ENCODE measurements at places on chromosomes 12 and 14.
A peak's percentile ranks its signal among the peaks of the same experiment; 100 is the strongest.

DNA sequence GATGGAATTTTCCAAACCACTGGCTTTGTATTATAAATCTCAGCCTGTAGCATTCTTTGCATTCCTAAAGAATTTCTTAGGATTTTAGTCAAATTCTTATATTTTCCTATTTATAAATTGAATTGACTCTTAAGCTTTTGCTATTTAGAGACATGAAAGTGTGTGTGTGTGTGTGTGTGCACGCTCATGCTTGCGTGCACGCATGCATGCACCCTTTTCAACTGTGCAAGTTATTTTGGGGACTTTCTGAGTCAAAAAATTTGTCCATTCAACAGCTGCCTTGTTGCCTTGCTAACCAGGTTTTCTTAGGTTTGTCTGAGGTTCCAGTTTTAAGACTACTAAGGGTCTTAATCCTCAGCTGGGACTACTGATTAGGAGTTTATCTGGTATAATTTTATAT lies 42.6 kb downstream of the GPATCH2L start:
- DNase-seq: no peak

GRCh38 chr12:79637093-79637492 lies 53.7 kb downstream of the PAWR start:
- no peak for DNase-seq

DNA sequence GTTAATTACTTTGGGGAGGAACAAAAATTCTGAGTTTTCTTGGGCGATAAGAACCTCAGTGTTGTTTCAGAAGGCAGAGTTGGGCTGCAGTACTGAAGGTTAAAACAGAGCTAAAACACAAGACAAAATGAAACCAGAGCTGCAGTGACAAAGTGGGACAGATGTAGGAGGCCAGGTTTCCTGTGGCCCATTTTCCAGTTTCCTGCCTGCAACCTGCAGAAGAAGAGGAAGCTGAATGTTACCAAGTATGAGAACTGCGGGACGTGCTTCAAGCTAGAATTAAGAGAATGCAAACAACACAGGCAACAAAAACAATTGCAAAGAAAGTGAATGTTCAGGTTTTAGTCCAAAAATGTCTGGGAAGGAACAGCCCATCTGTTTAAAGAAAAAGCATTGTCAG lies 17.8 kb downstream of the ELK3 start:
- DNase-seq: no peak

- DNase-seq: peak; percentile 81
Measured at GRCh38 chr14:92463141-92463540, 50.4 kb upstream of the RIN3 start.

GRCh38 chr12:46108721-46109120 lies 118.3 kb upstream of the SCAF11 start:
- DNase-seq: no peak

GRCh38 chr12:7127916-7128626 lies 618 bp downstream of the RBP5 start:
- no peak for DNase-seq

DNA sequence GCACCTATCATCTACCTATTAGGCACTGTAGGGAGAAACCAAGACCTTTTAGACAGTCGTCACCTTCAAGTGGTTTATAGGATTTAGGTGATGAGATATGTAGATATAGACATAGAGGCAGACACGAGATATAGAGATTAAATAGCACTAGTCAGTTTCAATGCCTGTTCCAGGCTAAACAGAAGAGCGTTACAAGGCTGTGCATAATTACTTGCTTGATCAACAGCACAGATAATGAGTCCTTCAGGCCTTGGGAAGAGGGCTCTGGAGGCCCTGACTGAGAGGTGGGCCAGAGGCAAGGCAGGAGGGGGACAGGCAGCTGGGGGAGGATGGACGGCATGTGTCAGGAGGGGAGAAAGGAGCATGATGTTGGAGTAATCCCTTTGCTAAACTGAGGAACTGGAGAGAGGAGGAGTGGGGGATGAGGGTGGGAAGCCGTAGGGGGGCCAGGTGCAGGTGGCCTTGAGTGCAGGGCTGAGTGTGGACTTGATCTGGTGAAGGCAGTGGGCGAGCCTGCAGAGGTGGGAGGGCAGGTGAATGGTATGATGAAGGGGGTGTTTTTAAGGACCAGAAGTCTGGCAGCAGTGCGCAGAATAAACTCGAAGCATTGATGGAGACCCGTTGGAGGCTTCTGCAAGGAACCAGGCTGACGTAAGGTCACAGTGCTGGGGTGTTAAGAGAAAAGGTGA lies 43.9 kb upstream of the ATP23 start:
- no peak for DNase-seq

DNA sequence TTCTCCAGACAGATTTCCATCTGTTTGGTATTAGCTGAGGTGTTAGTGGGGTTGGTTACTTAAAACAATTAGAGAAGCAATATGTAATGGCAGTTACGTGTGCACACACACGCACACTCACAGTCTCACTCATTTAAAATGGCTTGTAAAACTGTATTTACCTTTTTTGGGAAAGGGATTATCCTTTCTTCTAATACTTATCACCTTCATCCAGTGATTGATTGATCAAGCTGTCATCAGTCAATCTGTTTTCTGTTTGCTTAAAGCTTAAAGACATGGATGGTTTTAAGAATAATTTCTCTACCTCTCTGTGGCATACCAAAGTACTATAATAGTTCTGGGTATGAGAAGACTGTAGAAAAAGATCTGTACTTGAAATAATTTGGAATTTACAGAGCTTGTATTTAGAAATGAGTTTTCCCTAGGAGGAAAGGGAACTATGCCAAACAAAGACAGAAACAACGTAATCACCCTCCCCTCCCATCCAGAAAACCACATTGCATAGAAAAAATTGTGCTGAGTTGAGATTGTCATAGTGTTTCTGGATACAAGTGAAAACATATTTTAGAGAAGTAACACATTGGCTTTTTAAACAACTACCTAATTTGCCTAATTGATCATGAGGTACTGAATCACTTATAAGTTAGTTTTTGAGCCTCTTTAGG lies 455.8 kb downstream of the PCNX1 start:
- no peak for DNase-seq

DNA sequence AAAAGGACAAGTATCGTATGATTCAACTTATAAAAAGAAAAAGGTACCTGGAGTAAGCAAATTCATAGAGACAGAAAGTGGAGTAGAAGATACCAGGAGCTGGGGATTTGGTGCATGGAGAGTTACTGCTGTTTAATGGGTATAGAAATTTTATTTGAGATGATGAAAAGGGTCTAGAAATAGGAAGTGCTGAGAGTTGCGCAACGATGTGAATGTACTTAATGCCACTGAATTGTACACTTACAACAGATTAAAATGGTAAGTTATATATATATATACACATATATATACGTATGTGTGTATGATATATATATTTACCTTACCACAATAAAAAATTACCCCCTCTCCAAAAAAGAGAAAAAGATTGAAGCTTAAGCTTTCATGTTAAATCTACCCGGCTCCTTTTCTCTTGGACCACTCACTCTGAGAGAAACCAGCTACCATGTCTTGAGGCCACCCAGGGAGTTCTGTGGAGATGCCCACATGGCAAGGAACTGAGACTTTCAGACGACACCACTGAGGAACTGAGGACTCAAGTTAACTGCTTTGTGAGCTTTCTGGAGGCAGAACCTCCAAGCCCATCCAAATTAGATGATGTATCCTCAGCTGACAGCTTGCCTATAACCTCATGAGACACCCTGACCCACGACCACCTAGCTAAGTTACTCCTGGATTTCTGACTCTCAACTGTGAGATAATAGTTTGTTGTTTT lies 130.0 kb upstream of the BTG1 start:
- DNase-seq: no peak

GRCh38 chr12:127809275-127809674 lies 457.7 kb upstream of the TMEM132C start:
- no peak for DNase-seq

DNA sequence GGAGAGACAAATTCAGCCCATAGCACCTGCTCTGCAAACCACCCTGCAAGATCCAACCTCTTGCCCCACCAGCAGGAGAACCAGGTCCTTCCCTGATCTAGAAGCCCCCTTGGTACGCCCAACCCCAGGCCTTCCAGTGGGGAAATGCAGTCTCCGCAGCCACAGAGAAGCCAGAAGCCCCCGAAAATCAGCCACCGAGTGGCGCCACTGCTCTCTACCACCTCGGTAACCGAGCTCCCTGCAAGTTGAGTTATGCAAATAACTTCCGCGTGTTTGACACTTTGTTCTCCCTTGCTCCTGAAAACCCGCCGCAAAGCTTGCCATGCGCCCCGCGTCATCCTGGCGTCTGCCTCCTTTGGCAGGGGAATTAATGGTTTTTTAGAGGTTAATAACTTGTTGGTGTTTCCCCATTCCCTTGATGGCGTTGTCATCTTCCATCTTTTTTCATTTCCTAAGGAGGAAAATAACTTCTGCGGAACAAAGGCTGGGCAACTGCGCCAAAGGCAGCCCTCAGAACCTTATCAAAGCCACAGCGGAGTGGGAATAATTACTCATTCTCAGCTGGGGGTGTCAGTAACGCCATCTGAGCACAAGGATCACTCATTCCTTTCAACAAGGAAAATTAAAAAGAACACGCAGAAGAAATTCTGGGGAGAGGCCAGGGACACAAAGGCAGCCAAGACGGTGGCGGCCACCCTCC lies 60.4 kb downstream of the FZD10 start:
- DNase-seq: no peak

- no peak for DNase-seq
Measured at GRCh38 chr12:62130402-62130801, 129.8 kb upstream of the USP15 start.

GRCh38 chr12:8145754-8146441 lies 10.9 kb upstream of the ZNF705A start:
- peak; percentile 43 for DNase-seq

GRCh38 chr14:75313294-75313693 lies 34.7 kb downstream of the FOS start:
- DNase-seq: peak; percentile 18
